NCI-H1694 (cell line): ENCODE measurements at places on chromosomes 6 and 20.

DNA sequence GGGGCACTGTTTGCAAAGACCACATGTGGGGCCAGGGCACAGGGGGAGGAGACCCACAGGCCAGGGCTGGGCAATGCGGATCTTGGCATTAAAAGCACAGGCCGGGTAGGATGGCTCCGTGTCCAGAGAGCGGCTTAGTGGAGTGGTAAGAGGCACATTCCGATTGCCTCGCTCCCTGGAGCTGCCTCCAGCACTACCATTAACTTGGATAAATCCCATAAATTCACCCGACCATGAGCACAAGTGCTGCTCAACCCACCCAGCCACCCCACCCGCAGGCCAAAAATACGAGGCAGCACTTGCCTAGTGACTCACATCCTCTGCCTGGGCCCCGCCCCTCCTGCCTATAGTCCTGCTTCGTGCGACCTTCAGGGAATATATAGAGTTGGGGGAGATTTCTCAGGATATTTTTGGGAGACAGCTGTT lies 67.5 kb upstream of the QKI start:
- DNase-seq, result no peak

GRCh38 chr6:55212156-55212555 lies 37.8 kb downstream of the HCRTR2 start:
- no peak for DNase-seq

DNA sequence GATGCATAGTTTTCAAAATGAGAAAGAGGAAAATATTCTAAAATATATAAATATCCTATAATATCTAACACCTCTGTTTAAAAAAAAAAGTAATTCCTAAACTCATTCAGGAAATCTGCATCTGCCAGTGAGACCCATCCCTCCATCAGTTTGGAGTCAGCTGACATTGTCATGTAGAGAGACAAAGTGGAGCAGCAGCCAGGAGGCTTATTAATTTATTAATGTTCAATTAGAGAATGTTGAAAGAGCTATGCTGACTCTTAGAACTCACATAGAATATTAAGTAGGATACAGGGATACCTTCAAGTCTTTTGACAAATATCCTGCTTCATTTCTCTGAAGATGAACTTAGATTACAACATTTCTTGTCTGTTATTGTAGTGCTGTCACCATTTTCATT lies 12.8 kb upstream of the PERP start:
- no peak for DNase-seq

DNA sequence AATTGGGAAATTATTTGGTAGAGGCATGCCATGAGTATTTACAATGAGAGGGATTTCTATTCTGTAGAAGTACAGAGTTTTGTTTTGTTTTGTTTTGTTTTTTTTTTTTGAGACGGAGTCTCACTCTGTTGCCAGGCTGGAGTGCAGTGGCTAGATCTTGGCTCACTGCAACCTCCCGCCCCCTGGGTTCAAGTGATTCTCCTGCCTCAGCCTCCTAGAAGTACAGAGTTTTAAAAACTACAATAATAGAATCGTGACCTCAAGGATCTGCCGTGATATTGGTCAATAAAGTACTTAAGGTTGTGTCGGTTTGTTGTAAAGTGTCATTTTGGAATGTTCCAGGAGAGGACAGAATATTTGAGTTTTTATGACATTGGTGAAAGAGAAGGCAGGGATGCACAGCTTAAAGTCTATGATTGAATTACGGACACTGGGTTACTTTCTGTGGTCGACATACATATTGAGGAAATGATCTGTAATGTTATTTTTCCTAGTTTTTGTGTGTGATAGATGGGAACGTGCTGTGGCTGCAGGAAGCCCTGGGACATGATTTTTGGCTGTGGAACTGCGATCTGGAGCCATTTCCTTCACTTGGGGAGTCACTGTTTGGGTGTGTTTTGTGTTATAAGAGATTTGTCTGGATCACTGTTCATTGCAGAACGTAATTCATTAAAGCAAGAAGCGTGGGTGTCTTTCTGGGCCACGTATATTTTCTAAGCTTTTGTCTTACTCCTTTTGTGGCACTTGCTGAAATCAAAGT lies 59.6 kb downstream of the TIAM2 start:
- DNase-seq, result no peak

DNA sequence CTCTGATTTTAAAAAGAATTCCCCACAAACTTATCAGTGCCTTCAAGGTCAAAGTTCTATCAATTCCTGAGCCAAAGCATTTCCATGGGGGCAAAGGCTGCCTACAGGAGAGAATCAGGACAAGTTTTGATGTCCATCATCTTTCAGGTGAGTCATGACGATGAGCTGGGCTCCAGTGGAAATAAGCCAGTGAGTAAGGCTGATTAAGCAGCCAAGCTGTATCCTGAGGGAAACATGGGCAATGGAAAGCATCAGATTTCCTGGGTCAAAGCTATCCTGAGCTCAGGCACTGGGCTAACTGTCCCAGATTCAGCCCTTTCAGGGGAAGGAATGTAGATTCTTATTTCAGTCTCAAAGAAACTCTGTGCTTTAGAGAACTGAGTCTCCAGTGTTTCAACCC lies 377.4 kb downstream of the CD109 start:
- no peak for DNase-seq

DNA sequence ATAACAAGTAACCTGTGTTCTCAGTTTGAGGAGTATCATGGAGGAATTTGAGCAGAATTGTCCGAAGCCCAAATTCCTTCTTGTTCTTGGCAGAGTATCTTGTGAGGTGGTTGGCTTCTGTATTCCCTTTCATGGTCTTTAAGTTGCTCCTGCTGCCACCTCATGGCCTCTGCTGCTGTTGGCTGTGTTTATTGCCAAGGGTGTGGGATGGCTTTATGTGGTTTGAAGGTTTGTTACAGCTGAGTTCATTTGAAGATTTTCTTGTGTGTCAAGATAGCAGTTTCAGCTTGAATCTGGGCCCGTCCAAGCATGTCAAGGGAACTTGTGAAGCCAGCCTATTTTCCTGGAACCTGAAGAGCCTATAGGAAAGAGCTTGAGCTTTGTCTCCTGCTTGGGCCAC lies 20.2 kb upstream of the TTK start:
- no peak for DNase-seq

DNA sequence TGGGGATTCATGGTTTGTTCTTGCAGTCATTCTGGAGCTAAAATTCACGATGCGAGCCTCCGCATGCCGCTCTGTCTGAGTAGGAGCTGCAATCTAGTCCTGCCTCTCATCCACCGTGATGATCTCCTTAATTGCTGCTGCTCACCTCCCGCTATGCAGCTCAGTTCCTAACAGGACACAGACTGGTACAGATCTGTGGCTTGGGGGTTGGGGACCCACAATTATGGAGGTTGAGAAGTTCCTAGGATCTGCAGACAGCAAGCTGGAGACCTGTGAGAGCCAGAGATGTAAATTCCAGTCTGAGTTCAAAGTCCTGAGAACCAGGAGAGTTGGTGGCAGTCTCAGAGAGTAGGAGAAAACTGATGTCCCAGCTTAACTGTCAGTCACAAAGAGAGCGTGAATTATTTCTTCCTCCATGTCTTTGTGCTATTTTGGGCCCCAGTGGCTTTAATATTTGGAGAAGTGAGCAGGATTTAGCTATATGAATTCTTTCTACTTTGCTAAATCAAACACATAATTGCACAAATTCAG lies 378.7 kb upstream of the MAN1A1 start:
- DNase-seq, result no peak

DNA sequence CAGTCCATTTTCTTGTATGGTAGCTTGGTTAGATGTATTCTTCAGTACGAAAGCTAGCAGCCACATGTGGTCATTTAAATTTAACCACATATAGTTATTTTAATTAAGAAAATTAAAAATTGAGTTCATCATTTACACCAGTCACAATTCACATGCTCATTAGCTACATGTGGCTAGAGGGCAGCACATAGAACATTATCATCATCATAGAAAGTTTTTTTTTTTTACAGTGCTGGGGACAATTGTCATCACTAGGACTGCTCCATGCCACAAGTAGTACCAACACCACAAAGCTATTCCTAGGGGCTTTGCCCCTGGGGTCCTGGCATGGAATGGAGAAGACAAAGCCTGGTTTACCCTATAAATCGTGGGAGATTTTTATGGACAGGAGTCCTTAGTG lies 30.5 kb downstream of the PLCB4 start:
- no peak for DNase-seq

DNA sequence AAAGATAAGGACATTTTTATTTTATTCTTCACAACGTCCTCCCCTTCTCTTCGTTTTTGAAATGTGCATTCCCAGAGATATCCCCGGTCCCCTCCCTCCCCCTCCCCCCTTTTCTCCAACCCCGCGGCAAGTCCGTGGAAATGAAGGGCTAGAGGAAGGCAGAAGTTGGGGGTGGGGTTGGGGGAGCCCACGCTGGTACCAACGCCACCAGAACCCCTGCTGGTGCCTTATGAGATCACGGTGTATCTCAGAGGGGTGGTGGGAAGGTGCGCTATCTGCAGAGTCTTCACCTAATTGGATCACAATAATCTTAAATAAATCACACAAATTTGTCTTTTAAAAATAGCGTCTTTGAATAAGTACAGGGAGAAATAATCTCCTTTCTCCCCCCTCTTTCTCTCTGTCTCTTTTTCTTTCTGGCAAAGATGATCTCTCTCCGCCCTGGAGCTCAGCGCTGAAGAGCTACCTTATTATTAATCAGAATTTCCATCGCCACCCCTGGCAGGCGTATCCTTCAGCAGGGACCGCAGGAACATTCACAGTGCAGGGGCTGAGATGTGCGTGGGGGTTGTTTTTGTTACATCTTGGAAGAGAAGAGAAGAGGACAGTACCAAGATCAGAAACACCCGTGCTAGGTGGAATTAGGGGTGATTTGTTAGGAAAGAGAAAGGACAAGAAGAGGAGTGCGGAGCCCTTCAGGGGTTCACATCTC lies 915 bp downstream of the CLVS2 start:
- peak; percentile 14 for DNase-seq

DNA sequence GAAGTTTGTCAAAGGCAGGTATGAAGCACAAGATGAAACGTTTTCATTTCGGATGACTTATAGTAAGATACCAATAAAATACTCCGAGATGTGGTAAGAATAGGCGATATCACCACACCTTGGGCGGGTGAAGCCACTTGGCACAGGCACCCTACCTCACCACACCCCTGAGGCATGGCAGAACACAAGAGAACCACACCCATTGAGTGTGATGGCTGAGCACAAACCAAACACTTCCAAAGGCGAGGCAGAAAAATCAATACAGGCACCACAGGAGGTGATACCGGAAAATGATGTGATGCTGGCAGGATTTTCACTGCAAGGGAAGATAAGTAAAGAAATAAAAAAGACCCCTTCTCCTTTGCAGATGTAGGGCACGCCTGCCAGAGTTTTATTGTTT lies 332.9 kb upstream of the PRDM1 start:
- no peak for DNase-seq

DNA sequence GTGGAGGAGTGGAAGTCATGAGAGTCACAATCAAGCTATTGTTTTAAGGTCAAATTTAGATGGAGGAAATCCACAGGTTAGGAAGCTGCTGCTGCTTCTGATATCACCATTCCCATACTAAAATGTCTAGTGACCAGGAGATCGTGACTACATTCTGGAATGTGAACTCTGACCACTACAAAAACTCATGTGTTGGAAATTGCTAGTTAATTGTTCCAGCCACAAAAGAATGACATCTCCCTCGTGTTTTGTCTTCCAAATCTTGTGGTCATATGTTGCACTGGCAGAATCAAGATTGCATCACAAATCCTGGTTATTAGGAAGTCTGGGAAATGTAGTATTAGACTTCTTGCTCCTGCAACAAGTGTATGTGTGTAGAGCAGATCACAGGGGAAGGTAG lies 441.9 kb downstream of the CD109 start:
- no peak for DNase-seq

- no peak for DNase-seq
Observed at GRCh38 chr20:3297079-3297378, 58.0 kb upstream of the SLC4A11 start.

- DNase-seq, result no peak
Observed at GRCh38 chr6:20876036-20876435, 341.8 kb downstream of the CDKAL1 start.

- no peak for DNase-seq
Observed at GRCh38 chr6:43468240-43468639, 9.1 kb upstream of the TJAP1 start.

DNA sequence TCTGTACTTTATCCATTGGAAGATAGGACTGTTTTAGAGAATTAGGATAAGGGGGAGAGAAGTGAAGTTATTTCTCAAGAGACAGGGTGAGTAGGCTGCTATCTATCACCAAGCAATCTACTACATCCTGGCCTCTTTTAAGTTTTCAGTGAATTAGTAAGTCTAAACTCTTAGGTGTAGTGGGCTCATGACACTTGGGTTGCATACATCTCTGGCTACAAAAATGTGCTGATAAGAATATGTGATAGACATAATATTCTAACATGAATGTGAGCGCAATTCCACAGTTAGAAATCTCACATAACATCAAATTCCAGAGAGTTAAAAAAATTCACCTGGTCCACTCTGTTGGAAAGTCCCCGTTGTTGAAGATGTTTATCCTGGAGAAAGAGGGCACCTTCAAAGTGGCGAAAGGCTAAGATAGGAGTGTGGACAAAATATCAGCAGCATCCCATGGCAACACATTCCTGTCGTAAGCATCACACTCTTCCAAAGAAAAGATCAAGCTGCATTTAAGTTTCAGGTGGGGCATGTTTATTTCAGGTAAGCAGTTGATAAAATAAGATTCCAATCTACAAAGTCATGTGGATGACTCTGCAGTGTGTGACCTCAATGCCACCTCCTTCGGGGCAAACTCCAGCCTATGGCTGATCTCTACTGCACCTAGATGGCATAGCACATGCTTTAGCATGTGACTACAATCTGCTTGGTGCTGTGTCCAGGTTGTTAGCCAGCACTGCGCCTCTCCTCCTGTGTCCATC lies 111.7 kb upstream of the NEDD9 start:
- no peak for DNase-seq

DNA sequence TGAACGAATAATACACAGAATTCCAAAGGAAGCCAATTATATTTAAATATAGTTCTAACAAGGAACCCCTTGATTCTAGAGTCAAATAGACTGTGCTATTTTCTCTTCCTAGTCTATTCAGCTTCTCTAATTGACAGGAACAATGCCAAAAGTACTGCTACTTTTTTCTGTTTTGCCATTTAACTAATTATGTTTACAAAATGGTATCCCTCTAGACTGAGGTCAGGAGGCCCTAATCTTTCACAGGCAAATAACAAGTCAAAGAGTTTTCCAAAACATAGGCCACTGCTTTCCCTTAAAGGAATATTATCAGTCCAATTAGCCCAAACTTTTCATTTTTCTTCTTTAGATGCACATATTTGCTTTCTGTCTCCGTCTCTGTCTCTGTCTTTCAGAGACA lies 539.3 kb downstream of the RFPL4B start:
- DNase-seq, result no peak
